Astrocyte (in vitro differentiated cells and primary cell): ENCODE measurements at places on chromosomes 6 and 20. TPM values are rescaled to one million over a fixed set of nuclear protein-coding genes. Genes with fewer than 3 reads are reported as not detected.
A peak's percentile ranks its signal among the peaks of the same experiment; 100 is the strongest.

- DNase-seq = peak; percentile 96
Observed at GRCh38 chr6:17015144-17015543, 86.7 kb upstream of the STMND1 start.

- no peak for DNase-seq
Observed at GRCh38 chr6:106072501-106073090, 13.5 kb upstream of the PRDM1 start.

DNA sequence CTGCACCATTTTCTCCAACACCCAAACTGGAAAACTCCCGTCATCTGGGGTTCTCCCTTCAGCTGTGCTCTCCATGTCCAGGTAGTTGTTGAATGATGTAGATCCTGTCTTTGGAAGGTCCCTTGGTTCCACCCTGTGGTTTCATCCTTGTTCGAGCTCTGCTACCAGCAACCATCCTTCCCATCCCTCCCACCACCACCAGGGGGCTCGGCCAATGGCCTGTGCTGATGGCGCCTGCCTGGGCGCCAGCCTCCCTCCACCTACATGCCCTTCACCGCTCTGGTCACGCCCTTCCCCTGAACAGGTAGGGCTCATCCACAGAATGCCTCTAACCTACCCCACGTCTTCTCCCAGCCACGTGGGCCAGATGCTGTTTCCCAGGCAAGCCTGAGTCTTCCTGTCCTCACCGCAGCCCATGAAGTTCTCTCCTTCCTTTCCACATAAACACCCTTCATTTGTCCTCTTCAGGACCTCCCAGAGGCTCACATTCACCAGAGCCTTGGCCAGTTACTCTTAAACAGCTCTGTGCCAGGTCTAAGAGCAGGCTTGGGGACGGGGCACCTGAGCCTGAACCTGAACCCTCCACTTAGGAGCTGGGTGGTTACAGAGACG is 75.1 kb upstream of the DUSP22 start:
- DNase-seq = no peak

- DNase-seq = peak; percentile 12
Observed at GRCh38 chr6:6746333-6746969, 157.9 kb downstream of the LY86 start.

GRCh38 chr20:51688600-51689244 is 79.5 kb downstream of the ATP9A start:
- DNase-seq = no peak

DNA sequence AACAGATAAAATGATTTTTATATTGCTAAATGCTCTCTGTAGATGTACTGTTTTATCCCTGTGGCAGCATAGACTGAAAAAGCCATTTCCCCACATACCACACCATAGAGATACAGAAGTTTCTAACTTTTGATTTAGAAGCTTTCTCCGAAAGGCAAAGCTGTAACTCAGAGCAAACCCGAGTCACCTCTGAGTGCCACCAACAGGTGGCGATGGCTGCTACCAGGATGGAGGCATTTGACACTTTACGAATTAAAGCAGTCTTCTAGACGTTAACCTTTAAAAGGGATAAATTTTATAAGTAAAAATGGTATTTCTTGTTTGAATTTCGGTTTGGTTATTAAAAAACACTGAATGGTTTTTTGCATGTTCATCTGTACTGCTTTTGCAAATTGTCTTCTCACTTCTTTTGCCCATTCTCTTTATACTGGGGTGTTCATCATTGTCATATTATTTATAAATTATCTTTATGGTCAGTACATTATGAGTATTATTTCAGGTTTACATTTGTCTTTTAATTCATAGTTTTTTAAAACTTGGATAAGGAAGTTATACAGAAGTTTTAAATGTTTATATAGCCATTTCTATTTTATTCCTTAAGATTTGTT is 201.0 kb upstream of the CEP162 start:
- peak; percentile 26 for DNase-seq

- peak; percentile 37 for DNase-seq
Observed at GRCh38 chr6:1390133-1390945, 963 bp downstream of the FOXF2 start.

GRCh38 chr6:142863981-142864380 is 81.0 kb downstream of the HIVEP2 start:
- no peak for DNase-seq

GRCh38 chr6:41186031-41186562 is 14.9 kb downstream of the TREML2 start:
- DNase-seq = no peak

The DXO gene
- 12.6 and 15.6 TPM in 2 replicates for total RNA-seq

The CLPSL2 gene
- total RNA-seq = not detected in 2 replicates

The ELOVL4 gene
- total RNA-seq = 10.0 and 10.4 TPM in 2 replicates

The MYT1 gene
- total RNA-seq = 0.17 TPM in 1 of 2 replicates, not detected in the other
